Thoracic aorta (tissue), 2 donors: ENCODE measurements at places on chromosomes 12 and 14. TPM values are rescaled to one million over a fixed set of nuclear protein-coding genes. Genes with fewer than 3 reads are reported as not detected.

GARIN6 gene
- not detected for total RNA-seq

RNF212B gene
- not detected for total RNA-seq

ANO6 gene
- total RNA-seq = 139 TPM

- H3K36me3 ChIP-seq = no peaks in the 10 kb centered on the region
- no peaks in the 10 kb centered on the region for H3K27me3 ChIP-seq
- peak overlapping the region; percentile 98 for H3K4me3 ChIP-seq
These were observed 707 bp downstream of the CPSF6 start for GRCh38 chr12:69239922-69240630.
